ENCODE measurements at places on chromosomes 7 and 10.

GRCh38 chr7:145105561-145105960, 269.7 kb upstream of the TPK1 start:
- DNase-seq = no peak

GRCh38 chr10:33241351-33241750, 93.1 kb downstream of the NRP1 start:
- no peak for DNase-seq

GRCh38 chr10:1736144-1736971, 967 bp downstream of the ADARB2 start:
- DNase-seq = no peak

- DNase-seq = no peak
These were observed 29.9 kb downstream of the SORBS1 start for GRCh38 chr10:95531058-95531809.

DNA sequence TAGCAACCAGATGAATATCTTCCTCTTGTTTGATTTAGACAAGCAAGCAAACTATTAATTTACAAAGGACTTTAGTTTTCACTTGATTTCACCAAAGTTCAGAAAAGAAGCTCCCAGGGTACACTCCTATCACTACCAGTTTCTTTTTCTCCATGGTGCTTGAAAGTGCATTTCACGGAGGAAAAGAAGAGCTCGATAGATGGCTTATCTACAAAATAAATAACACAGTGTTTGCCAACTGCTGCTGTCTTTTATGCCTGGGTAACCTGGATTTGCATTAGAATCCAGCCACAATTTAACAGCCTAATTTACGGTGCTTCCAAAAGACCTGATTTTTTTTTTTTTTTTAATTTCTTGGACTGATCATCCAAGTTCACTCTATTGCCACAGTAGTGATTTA, 275.7 kb downstream of the GPR37 start:
- no peak for DNase-seq

DNA sequence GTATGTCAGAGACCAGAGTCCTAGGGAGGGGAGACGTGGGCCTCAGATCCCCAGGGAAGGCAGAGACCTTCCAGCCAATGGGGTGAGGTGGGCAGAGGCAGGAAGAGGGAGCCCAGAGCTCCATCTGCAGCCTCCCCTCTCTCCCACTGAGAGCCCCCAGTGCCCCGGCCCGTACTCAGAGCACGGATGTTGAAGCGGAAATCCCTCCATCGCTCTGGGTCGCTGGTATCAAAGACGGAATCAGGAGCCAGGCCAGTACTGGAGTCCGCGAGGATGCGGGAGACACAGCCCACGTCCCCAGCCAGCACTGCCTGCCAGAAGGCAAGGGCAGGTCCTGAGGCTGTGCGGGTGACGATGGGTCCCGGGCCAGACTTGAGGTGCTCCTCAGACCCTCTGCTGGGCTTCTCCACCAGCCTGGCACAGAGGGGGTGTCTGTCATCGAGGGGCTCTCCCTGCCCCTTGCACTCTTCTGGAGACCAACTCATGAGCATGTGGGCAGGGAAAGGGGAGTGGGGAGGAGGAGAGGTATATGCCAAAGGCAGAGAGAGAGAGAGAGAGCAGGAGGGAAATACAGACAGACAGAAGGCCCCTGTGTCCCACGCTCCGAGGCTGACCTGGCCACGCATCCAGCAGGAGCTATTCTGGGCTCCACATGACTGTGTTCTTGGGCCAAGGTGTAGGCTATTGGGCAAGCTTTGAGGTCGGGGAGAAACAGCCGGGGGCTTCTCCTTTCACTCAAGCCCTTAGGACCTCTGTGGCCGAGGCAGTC, at the start of gene ASB10:
ASB10 (minus strand) TSS at position 611 of the 769 bp plus-strand sequence; CDS start at position 491, 120 bp downstream.
- no peak for DNase-seq

- DNase-seq = no peak
These were observed 181.8 kb upstream of the DGKB start for GRCh38 chr7:15084368-15084767.

- DNase-seq = no peak
These were observed 674 bp downstream of the AMZ1 start for GRCh38 chr7:2688409-2689342.

DNA sequence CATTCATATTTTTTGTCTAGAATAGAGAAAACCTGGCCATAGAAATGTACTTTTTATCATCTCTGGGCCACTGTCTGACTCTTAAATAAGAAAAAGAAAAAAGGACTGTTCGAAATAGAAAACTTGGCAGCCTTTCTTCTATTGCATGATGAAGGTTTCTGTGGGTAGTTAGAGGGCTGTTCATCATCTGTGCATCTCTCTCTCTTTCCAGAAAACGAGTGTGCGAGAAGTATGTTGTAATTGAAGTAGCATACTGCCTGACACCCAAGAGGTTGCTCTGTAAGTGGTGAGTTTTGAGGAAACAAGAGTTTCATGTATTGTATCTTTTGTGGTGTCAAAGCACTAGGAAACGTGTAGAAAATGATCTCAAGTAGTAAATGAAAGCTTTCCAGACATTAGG, 343.2 kb upstream of the TMEM229A start:
- no peak for DNase-seq

DNA sequence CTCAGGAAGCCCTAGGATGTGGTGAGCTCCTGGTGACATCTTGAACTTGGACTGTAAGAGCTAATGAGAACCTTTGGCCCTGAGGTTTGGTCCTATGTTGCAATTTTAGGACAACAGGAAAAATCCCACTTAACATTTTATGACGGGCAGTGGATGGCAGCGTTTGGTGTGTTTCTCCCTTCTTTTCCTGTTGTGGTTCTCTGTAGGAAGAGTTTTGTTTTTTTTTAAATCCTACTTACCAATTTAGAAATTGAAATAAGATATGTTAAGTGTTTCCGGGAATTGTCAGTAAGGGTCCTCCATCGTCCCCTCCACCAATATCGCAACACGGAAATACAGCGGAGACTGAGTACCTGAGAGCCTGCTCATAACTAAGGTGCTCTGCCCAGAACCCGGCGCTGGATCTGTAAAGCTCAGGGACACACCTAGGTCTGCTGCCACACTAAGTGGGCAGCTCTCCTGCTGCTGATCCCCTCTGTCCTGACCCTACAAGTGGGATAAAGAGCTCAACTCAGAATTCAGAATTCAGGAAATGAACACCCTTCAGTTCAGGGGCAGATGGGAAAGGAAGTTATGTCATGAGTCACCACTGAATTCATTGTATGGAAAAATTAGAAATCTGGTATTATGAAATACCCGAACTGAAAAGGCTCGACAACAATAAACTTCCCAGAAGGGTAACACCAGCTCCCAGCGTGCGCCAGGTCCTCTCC, 9.1 kb upstream of the PROSER2 start:
- no peak for DNase-seq

DNA sequence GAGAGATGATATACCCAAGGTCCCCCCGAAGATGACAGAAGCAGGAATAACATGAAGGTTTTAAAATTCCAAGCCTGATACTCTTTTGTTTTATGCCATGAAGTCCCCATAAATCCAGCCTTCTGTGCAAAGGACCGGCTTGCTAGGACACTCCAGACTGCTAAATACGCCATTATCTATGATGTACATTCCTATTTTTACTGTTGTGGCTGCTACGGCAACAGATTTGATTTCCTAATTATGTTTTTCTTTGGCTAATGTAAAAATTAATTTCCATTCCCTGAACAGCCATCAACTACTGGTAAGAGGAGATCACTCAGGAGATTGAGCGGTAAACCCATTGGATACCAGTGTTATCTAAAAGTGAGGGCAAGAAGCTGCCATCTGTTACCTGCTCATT, 1090.8 kb downstream of the TYW1 start:
- DNase-seq = no peak

GRCh38 chr10:95588025-95588424, 26.9 kb upstream of the SORBS1 start:
- DNase-seq = no peak

DNA sequence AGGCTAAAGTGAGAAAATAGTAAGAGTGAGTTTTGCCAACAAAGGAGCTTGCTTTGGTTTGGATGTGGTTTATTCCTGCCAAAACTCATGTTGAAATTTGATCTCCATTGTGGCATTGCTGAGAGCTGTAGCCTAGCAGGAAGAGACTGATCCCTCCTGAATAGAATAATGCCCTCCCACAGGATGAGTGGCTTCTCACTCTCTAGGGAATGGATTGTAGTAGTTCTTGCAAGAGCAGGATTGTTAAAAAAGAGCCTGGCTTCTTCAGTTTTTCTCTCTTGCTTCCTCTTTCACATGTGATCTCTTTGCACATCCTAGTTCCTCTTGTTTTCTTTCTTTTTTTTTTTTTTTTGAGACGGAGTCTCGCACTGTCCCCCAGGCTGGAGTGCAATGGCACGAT, 34.4 kb downstream of the ASAH2 start:
- DNase-seq = no peak

- no peak for DNase-seq
These were observed 1006.3 kb downstream of the SORCS1 start for GRCh38 chr10:106158241-106158640.
